ENCODE measurements at places on chromosomes 2 and 18.

GRCh38 chr2:122341007-122341406 is 585.6 kb downstream of the TSN start:
- DNase-seq, result no peak

DNA sequence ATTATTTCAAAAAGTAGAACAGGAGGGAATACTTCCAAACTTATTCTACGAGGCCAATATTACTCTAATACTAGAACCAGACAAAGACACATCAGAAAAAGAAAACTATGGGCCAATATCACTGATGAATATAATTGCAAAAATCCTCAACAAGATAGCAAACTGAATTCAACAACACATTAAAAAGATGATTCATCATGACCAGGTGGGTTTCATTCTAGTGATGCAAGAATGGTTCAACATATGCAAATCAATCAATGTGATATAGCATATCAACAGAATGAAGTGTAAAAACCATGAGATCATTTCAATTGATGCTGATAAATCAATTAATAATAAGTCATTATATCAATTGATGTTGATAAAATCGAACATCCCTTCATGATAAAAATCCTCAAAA is 22.4 kb upstream of the EML6 start:
- DNase-seq, result no peak

- no peak for DNase-seq
Measured at GRCh38 chr2:67883316-67884087, 179.3 kb downstream of the C1D start.

GRCh38 chr2:45002686-45003085 is 6.6 kb downstream of the SIX2 start:
- DNase-seq, result no peak

DNA sequence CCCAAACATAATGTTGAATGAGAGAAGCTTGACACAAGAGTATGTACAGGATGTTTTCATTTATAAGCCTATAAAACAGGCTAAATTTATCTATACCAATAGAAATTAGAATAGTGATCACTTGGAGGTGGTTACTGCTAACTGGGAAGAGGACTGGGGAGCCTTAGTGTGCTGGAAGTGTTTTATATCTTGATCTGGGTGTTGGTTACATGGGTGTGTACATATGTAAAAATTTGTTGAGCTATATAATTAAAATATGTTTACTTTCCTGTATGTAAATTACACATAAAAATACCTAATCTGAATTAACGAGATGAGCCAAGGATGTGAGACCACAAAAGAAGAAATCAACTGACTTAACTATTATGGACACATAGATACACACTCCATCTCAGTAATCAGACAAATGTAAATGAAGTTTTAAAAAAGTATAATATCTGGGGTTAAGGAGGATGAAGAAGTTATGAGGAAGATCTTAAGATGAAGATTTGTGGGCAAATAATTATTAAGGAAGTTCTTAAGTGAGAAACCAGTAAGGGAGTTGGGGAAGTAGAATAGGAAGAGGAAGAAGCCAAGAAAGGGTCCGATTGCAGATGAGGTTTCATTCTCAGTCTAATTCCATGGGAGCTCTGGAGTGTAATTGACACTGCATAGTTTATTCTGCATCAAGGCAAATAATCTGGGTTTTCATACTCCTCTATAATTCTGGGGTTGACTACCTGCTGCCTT is 32.3 kb upstream of the NABP1 start:
- no peak for DNase-seq

DNA sequence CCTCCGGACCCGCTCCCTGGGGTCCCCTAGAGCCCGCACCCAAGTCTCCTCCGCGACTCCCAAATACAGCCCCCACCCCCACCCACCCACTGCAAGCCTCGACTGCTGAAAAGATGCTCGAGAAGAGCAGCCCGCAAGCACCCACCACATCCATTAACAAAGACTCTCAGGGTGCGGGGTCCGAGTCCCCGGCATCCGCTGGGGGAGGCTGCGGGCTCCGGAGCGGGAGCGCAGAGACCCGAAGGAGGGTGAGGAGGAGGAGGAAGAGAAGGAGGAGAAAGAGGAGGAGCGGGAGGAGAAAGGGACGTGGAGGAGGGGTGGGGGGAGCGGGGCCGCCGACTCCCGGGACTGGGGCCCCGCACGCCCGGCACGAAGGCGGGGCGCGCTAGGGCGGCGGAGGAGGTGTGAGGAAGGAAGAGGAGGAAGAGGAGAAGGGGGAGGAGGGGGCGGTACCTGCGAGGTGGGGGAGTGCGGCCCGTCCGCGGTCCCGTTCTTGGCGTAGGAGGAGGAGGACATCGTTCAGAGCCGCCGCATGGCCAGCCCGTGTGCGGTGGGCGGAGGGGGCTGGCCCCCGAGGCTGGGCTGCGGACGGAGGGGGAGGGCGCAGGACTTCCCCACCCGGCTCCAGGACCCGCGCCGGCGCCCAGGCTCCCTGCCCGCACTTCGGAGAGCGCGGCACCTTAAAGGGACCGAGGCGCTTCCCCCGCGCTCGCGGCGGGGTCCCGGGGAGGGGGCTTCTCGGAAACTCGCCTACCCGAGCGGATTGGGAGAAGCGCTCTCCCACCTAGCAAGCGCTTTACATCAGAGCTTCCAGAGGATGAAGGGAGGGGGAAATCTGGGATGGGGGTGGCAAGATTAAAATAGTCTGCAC is at the start of gene CACNB4:
Gene CACNB4, minus strand, starts transcription at position 549 of the 871 bp plus-strand sequence.
- no peak for DNase-seq

DNA sequence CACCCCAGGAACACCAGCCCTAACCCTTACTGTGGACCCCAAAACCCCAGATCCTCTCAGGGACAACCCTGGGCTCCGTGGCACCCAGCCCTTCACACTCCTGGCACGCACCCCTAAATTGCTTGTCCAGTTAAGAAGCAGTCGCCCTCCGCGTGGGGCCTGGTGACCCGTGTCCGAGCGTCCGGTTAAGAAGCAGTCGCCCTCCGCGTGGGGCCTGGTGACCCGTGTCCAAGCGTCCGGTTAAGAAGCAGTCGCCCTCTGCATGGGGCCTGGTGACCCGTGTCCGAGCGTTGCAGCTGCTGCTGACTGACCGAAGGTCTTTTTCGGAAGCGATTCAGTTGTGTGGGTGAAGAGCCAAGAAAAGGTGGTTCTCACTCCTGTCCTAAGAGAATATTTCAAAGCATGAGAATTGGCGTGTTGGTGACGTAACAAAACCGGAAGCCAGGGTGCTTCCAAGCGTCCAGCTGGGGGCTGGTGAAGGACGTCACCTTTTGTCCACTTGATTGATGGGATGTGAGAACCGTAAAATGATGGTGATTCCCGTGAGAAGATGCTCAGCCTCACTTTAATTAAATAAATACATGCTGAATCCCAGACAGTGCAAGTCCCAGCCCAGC is 70.5 kb downstream of the KCNG2 start:
- no peak for DNase-seq

- no peak for DNase-seq
Measured at GRCh38 chr2:205347899-205348298, 334.4 kb upstream of the NRP2 start.

Data from activated naive CD4-positive, alpha-beta T cell (primary cell).